ENCODE measurements at places on chromosomes 3 and 15.

DNA sequence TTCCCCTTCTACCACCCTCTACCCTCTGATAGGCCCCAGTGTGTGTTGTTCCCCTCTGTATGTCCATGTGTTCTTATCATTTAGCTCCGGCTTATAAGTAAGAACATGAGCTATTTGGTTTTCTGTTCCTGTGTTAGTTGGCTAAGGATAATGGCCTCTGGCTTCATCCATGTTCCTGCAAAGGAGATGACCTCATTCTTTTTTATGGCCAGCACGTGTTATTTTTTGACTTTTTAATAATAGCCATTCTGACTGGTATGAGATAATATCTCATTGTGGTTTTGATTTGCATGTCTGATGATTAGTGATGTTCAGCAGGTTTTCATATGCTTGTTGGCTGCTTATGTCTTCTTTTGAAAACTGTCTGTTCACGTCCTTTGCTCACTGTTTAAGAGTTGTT lies 63.1 kb upstream of the NPHP3 start:
- DNase-seq = peak; percentile 49

DNA sequence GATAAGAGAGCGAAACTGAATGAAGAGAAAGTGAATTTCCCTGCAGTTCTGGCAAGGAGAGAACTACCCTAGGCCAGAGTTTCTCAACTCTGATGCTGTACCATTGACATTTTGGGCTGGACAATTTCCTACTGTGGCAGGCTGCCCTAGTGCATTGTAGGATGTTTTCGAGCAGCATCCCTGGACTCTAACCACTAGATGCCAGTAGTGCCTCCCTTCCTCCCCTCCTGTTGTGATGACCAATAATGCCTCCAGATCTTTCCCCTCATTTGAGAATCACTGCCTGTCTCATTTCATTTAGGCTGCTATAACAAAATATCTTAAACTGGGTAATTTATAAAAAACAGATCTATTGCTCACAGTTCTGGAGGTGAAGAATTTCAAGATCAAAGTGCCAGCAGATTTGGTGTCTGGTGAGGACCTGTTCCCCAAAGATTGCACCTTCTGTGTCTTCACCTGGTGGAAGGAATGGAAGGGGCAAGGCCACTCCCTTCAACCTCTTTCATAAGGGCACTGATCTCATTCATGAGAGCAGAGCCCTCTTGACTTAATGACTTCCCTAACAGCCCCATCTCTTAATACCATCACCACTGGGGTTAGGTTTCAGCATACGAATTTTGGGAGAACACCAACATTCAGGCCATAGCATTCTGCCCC lies 188.9 kb upstream of the MEIS2 start:
- peak; percentile 63 for DNase-seq

- no peak for DNase-seq
Measured at GRCh38 chr15:37094915-37095711, 5.2 kb downstream of the MEIS2 start.

GRCh38 chr15:66424963-66425612 lies 38.4 kb downstream of the MAP2K1 start:
- no peak for DNase-seq

- DNase-seq = peak; percentile 36
Measured at GRCh38 chr3:133293397-133294110, 106.3 kb upstream of the BFSP2 start.

GRCh38 chr15:65416845-65417416 lies 5.8 kb downstream of the IGDCC4 start:
- peak; percentile 88 for DNase-seq

DNA sequence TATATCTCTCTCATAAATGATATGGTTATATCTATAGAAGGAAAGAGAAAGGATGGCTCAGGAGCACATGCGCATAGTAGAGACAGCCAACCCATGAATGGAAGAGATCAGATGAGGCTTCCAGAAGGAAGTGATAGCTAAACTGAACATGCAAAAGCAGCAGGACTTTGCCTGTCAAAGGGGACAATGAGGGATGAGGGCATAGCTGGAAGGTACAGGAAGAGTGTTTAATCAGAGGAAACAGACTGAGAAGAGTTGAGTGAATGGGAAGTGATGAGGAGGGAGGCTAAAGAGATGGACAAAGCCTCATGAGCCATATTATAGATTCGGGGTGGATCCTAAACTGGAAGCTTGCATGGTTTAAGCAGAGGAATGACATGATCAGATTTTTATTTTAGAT lies 26.5 kb upstream of the VEPH1 start:
- DNase-seq = no peak

- no peak for DNase-seq
Measured at GRCh38 chr3:170634663-170635384, 48.9 kb upstream of the SLC7A14 start.

DNA sequence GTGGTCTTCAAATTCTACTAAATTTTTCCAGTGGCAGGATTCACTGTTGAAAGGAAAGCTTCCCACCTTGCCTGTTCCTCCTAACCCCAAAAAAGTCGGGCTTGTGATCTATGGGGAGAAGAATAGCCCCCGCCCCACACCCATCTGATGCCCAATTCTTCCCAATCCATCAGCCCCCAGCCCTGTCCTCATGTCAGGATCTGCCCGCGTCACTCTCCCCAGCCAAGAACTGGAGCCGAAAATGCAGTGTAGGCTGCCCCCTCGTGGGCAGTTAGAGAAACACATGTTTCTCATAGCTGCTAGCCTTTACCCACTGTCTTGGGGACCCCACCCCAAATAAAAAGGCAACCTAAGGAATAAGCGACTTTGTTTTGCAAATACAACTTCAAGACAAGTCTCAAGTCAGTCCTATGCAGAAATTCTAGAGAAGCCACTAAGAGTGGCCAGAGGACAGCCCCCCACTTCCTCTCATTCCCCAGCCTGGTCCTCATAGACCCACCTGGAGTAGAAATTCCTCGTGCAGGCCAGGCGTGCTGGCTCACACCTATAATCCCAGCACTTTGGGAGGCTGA lies 13.0 kb upstream of the CSK start:
- peak; percentile 62 for DNase-seq

DNA sequence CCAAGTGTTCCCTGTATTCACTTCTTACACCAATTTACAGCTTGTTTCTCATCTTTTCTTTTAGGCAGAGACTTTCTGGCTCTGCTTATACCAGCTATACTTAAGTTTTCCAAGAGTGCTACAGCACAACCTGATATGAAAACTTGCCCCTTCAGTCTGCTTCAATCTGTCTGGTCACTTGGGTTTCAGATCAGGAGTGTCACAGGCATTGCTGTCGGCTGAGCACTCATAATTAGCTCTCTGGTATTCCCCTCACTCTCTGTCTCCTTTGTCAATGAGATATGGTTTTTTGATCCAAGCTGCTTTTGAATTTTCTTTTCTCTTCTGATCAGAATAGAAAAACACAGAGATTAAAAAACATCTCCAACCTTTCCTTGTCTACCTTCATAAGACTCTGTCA lies 194.9 kb upstream of the UMPS start:
- DNase-seq = no peak

DNA sequence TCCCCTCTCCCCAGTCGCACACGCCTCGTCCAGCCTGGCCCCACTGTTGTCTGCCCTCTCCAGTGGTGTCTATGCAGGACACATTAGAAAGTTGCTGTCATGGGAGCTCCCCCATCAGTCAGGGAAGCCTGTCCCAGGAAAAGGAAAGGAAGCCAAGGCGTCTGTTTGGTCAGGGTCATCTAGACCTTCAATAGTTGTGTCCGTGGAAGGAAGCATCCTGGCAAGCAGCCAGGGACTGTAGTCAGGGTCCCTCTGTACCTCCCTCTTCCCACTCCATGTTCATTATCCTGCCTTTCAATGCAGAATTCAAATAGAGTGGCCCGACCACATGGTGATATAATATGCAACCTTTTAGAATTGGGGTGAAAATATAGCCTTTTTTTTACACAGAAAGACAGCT lies 60.7 kb upstream of the RAB6B start:
- DNase-seq = no peak

GRCh38 chr15:75327005-75327404 lies 8.9 kb upstream of the COMMD4 start:
- DNase-seq = no peak

DNA sequence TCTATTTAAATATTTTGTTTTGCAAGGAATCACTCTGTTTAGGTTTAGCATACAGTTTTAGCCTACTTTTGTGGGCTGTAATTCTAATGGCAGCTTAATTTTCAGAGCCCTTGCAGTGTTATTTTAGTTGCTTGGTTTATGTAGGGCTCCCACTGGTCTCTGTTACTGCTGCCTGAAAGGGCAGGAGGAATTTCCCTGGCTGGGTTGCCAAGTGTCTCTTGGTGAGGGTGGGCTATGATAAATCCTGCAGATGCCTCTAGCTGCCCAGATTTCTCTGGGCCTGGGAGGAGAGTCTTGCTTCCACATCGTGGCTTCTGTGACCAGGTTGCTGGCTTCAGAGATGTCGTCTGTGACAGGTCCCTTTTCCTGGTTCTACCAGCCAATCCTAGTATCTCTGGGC lies 36.2 kb downstream of the ILDR1 start:
- no peak for DNase-seq

- no peak for DNase-seq
Measured at GRCh38 chr3:168223085-168223484, 127.4 kb upstream of the GOLIM4 start.

DNA sequence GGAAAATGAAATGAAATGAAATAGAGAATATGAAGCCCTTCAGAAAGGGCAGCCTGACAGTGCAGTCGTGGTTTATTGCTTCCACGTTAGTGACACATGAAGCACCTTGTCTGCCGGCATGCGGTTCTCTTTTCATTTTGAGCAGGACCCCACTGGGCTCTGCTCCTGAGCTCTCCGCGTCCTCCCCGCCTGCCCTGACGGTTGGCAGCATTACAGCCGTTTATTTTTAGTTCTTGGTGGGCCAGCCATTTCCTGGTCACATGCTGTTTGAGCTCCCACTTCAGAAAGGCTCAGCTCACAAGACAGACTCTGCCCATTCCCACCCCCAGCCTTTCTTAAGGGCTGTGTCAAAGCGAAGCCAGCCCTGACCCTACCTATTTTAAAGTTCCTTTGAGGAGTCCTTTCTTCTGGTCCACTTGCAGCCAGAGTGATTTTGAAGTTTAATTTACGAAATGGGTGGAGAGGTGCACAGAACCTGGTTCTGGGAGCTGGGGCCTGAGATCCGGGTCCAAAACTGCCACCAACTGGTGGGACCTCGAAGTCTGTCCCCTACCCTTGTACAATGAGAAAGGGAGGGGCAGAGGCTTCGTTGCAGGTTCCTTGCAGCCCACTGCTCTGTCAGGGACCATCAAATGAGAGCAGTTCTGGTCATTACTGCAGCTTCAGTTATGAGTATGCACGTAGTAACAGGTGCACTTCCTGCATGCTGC lies 60.1 kb downstream of the MGLL start:
- no peak for DNase-seq

DNA sequence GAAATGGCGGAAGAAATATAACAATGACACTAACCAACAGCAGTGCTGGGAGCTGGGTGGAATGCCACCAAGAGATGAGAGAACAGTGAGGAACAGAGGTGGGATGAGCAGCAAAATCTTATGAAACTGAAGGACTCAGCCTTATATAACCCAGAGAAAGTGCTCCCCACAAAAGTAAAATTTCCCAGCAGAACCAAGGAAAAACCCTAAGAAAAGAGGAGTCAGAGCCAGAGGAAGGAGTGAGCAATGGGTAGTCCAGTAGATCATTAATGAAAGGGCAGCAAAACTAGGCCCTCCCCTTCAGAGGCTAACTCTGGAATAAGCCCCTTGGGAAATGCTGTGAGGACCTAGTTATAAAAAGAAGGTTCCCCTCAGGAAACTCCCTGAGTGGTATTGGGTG lies 24.7 kb upstream of the UBE2E1 start:
- DNase-seq = no peak

- DNase-seq = peak; percentile 13
Measured at GRCh38 chr3:110881069-110881468, 190.5 kb upstream of the NECTIN3 start.

DNA sequence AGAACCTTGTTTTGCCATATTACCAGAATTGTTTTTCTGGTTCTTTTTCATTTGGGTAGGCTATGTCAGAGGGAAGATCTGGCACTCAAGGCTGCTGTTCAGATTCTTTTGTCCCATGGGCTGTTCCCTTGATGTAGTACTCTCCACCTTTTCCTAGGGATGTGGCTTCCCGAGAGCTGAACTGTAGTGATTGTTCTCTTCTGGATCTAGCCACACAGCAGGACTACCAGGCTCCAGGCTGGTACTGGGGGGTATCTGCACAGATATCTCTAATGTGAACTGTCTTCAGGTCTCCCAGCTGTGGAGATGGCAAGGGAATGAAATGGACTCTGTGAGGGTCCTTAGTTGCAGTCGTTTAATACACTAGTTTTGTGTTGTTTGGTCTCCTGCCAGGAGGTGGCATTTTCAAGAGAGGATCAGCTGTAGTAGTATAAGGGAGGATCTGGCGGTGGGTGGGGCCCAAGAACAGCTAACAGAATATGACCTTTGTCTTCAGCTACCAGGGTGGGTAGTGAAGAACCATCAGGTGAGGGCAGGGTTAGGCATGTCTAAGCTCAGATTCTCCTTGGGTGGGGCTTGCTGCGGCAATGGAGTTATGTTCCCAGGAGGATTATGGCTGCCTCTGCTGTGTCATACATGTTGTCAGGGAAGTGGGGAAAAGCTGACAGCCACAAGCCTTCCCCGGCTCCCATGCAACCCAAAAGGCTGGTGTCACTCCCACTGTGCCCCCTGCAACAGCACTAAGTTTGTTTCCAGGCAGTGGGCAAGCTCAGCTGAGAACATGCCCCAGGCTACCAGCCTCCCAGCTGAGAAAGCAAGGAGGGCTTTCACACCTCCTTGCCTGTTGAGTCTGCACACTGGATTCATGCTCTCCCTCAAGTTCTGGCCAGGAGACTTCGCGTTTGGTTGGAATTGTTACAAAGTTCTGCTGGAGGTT lies 252.5 kb downstream of the ISL2 start:
- no peak for DNase-seq

GRCh38 chr3:73762855-73763254 lies 138.1 kb upstream of the PDZRN3 start:
- DNase-seq = no peak

- DNase-seq = no peak
Measured at GRCh38 chr3:31349001-31349748, 183.6 kb upstream of the STT3B start.

DNA sequence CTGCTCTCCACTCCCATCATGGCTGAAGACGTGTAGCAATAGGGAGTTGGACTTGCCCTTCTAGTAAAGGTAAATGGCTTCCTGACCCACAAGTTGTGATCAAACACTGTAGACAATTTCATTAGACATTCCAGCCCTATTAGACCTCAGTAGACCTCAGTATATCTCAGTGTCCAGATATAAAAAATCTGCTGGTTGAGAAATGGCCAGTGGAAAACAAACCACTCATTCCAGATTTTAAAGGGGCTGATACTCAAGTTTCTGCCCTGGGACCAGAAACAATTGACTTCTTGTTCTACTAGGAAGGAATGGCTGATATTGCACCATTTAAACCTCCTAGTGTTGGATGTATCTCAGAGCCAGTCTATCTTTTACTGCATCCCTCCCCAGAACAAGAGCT lies 613.2 kb downstream of the PDCD6IP start:
- DNase-seq = no peak

Measured in fibroblast of skin of scalp (primary cell).